SW 1271 (cell line): ENCODE measurements at places on chromosomes 2 and 18.

DNA sequence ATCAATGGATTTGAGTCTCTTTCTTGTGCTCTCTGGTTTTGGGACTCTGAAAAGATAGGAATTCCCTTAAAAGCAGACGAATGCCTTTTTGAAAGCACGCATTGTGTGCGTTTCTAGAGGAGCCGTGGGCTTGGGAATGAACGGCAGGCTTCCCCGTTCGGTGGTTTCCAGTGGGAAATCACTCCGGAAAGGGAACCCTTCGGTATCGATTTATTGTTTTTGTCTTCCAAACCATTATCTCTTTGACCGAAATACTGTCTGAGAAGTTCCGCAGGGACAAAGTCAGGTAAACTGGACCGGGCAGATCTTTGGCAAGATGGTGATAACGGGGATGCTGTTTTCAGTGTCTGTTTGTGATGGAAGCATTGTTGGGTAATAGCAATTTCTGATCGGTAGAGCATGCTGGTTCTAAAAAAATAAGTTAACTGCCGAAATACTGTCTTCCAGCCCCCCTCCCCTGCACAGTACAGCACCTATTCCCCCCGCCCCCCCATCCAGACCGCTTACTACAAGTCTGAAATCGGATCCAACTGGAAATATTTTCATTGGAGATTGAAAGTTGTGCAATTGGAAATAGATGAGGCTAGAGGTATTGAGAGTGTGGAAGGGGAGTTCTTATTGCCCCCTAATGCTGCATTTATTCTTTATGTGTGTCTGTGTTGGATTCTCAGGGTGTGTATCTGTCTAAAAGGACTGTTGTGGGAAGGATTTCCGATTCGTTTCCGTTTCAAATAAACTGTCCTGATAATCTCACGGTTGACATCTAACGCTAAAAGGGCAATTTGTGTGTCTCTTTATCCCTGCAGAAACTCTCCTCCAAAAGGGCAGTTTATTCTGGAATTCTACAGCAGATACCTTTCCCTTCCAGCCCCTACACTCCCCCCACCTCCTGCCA lies 635 bp downstream of the SETBP1 start:
- no peak for DNase-seq

DNA sequence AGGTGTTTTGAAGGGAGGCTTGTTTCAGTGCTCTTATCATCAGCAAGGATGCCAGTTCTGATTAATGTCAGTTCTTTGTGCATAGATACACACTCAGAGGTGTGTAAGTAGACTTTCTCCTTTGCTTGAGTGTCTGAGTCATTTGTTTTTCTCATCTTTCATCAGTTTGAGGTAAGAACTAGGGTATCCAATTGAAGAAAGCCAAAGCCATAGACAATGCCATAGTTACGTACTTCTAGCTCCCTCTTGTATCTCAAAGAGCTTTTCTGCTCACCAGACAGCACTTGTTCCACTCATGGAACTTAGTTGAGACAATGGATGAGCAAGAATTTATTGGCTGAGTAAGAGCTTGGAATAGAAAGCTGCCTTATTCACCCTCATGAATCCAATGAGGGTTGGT lies 520.1 kb downstream of the PIK3C3 start:
- no peak for DNase-seq

DNA sequence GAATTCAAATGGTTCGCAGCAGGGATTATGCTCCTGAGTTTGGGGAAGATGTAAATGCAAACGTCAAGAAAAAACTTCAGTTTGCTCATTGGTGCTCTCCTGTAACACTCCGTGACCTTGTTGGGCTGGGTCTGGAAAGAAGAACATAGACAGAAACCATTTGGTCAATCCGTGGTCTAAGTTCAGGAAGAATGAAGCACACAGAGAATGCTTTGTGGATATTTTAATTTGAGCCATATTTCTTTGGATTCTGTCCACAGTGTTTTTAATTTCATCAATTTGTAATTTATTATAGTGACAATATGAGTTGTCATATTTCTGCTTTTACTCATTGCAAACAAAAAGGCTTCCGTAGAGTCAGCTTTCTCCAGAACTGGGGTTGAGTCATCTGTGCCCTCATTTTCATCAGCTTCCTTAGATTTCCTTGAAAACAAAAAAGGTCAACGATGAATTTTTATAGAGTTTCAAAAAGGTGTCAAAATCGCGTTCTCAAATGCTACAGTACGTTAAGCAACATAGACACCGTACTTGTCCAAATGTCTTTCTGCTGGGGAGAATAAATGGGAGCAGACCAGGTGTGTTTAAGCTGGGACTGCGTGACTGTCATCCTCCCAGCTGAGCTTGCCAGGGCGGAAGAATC lies 606.4 kb downstream of the RNF144A start:
- DNase-seq, result no peak

- no peak for DNase-seq
Measured at GRCh38 chr2:208150956-208151355, 5.0 kb upstream of the CRYGB start.

- DNase-seq, result no peak
Measured at GRCh38 chr2:152492911-152493310, 157.9 kb downstream of the FMNL2 start.

DNA sequence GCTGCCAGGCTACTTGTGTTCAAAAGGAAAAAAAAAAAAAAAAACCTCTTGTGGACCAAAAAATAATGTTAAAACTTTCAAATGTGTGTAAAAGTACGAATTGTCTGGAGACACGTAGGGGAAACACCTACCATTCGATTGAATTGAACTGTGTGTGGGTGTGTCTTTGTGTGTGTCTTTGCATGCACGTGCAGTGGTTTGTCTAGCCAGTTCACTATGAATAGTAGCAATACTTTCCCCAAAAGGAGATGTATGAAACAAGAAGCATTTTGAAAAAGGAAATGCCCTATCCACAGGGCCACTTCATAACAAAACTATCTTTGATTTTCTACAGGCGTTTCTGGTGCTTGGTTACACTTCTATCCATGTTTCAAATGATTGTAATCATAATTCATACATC lies 186.8 kb downstream of the RPRM start:
- no peak for DNase-seq

GRCh38 chr18:73990258-73990657 lies 157.4 kb downstream of the FBXO15 start:
- no peak for DNase-seq
